Hippocampal formation (tissue), 2 donors: ENCODE measurements at places on chromosomes 4 and X.
A peak's percentile ranks its signal among the peaks of the same experiment; 100 is the strongest.

GRCh38 chr4:17639136-17639535, 24.7 kb downstream of the MED28 start:
- no peak for DNase-seq

DNA sequence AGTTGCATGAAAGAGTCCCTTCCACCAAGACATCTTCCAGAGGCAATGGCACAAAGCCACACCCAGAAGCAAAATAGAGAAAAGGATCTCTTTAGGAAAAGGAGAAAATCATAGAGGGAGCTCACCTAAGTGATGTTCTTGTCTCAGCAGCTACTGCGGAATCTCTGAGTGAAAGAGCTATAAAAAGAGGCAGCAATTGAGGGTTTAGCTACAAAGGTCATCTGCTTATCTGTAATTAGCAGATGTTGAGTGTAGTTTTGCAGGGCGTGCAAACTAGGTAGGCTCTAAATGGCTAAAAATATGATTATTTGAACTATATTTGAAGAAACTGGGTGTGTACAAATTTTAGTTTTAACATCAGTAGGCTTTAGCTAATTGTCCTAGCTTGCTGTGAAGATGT, 276.0 kb downstream of the HS3ST1 start:
- no peak for DNase-seq

DNA sequence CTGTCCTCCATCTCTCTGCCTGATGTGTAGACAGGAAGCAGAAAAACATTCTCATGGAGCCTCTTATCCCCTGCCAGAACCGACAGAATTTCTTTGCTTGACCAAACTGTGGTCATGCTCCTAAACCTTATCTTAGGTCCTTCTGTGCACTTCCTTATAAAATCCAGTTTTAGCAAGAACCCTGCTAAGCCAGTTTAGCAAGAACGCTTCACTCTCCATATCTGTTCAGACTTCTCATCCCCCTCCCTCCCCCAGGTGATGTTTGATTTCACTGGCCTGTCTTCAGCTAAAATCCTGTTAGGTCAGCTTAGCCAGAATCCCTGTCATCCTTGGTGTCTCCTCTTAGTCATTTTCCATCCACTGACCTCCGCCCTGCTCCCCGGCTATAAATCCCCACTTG, 1130.9 kb upstream of the PRKX start:
- DNase-seq: no peak

GRCh38 chrX:774536-774935, 143.9 kb downstream of the SHOX start:
- DNase-seq: no peak

DNA sequence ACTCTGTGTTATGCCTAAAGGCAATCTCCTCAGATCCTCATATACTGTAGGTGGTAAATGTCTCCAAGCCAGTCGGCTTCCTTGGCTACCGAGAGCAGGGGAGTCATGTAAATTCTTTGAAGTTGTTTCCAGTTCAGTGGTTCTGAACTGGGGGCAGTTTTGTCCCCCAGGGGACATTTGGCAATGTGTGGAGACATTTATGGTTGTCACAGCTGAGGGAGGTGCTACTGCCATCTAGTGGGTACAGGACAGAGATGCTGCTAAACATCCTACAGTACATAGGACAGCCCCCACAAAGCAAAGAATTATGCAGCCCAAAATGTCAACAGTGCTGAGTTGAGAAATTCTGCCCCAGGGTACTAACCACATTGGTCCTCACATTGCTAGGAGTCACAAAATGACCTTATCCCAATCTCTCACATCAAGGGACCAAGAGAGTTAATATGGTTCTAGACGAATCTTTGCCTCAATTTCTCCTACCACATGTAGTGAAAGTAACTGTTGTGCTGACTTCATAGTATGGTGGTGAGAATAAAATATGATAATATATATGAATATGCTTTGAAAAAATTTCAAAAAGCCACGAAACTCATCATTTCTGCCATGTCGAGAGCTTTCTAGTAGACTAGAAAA, 104.4 kb upstream of the ARHGAP24 start:
- DNase-seq: peak; percentile 31

DNA sequence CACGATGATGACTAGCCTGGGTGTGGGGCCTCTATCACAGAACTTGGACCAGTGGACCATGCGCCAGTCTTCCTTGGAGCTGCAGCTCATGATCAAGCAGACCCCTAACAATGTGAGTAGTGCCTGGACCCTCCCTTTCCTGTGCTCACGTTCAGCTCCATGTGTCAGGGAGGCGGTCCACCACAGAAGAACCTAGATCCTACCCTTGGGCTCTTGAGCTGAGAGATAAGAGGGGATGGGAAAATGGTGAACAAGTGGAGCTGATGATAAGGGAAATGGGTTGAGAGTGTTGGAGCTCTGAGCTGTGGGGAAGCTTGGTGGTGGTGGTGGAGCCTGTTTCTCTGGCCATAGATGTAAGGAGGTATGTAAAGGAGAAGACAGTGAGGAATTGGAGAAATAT, 13.1 kb downstream of the MED12 start:
- DNase-seq: no peak

GRCh38 chrX:129876771-129877305, 29.1 kb upstream of the UTP14A start:
- no peak for DNase-seq

- no peak for DNase-seq
Measured at GRCh38 chr4:85151786-85152185, 185.3 kb upstream of the WDFY3 start.

DNA sequence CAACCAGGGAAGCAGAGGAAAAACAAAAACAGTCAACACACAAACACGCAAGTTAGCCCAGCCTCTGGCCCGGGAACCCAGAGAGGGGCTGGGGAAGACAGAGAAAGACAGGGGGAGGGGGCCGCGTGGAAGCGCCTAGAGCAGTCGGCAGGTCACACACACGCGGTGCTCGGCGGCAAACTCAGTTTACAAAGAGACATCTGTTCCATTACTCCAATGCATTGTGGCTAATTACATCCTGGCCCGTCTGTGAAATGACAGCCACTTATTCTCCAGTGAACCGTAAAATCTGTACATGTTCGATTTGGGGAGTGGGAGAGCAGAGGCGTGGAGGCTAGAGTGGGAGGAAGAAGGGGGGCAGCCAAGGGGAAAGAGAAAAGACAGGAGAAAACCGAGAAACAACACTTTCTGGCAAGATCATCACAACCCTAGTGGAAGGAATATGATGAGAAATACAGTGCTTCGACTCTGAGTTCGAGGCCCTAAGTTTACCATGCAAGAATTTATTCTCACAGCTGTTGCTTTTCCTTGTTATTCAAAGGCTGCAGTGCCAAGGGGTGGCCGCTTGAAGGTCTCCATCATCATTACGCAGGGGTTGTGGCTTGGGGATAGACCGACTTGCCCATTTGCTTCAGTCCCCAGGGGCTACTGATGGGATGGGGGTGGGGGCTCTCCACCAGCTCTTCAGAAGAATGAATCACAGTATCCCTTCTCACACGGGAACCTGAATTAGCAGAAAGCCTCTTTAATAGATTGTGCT, 167.7 kb downstream of the MGST2 start:
- DNase-seq: no peak
